ENCODE measurements at places on chromosomes 6 and 20.
A peak's percentile ranks its signal among the peaks of the same experiment; 100 is the strongest.

DNA sequence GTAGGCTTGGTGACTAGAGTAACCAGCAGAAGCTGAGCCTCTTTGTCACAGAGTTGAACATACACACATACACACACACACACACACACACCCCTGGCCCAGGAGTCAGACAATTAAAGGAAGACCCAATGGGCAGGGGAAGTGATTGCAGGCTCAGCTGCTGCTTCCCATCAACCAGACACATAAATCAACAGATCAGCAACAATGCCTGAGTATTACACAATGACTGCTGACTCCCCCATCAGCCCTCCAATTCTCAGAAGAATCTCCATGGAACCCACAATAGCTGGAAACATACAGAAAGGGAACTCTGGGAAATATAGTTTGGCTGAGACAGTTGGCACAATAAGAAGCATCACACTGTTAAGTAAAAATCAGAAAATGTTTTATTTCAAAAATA lies 270.4 kb upstream of the PLCB4 start:
- H3K4me3 ChIP-seq, result no peak overlapping the region
- H3K4me1 ChIP-seq, result no peaks in the 10 kb centered on the region
- no peak overlapping the region for H3K27ac ChIP-seq
- H3K27me3 ChIP-seq, result no peaks in the 10 kb centered on the region
- DNase-seq, result no peak

DNA sequence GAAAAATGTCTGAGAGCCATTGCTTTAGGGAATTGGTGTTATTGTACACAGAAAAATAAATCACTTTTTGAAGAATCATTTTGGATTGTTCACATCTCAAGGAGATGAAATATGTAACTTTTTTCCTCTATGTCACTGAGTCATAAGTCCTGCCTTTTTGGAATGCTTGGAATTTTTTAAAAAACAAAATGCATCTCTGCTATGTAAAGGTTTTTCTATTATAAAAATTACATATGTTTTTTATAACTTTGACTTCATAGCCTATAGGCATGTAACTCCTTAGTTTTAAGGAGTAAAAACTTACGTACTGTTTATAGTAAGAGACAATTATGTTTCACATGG lies 8.7 kb downstream of the RNF144B start:
- no peaks in the 10 kb centered on the region for H3K36me3 ChIP-seq
- DNase-seq, result no peak
- H3K4me3 ChIP-seq, result no peak overlapping the region
- no peak overlapping the region for H3K27ac ChIP-seq
- no peaks in the 10 kb centered on the region for H3K4me1 ChIP-seq

GRCh38 chr6:87754828-87755227 lies 52.8 kb upstream of the AKIRIN2 start:
- no peaks in the 10 kb centered on the region for H3K4me1 ChIP-seq
- no peak for DNase-seq
- H3K27ac ChIP-seq, result no peak overlapping the region

DNA sequence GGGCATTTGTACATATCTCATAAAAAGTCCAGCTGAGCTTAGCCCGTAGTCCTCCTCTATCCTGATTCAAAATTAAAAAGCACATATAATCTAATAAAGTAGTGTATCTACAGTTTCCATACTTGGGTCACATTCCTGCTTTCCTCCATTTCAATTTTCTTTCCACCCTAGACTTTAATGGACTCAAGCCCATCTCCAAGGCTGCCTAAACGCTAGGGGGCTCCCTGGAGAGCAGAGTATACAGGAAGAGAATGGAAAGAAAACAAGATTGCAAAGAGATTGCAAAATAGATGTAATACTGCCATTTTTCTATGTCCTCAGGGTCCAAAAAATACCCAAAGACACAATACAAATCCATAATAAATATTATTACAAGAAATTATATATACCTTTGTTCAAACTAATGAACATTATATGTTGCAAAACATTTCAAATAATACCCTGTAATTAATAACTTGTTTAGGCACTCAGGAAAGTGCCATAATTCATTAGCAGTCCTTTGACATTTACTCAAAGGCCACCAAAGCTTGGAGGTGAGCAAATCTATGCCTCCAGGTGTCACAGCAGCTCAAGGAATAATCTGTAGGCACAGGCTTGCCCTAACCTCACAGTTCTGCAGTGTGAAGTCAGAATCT lies 2.4 kb upstream of the MCM3 start:
- peak; percentile 79 for DNase-seq
- peaks cover 10% of the 10 kb centered on the region for H3K4me1 ChIP-seq
- no peak overlapping the region for H3K4me3 ChIP-seq
- peaks cover under 1% of the 10 kb centered on the region for H3K36me3 ChIP-seq
- no peaks in the 10 kb centered on the region for H3K27me3 ChIP-seq

GRCh38 chr6:126553854-126554253 lies 213.9 kb downstream of the CENPW start:
- no peak overlapping the region for H3K27ac ChIP-seq
- no peak overlapping the region for H3K4me3 ChIP-seq
- no peaks in the 10 kb centered on the region for H3K27me3 ChIP-seq
- no peaks in the 10 kb centered on the region for H3K4me1 ChIP-seq
- H3K36me3 ChIP-seq, result no peaks in the 10 kb centered on the region
- no peak for DNase-seq

GRCh38 chr6:163367497-163368183 lies 46.9 kb upstream of the QKI start:
- H3K27me3 ChIP-seq, result no peaks in the 10 kb centered on the region
- no peak overlapping the region for H3K27ac ChIP-seq
- DNase-seq, result no peak
- H3K4me3 ChIP-seq, result no peak overlapping the region
- H3K4me1 ChIP-seq, result no peaks in the 10 kb centered on the region
- H3K36me3 ChIP-seq, result no peaks in the 10 kb centered on the region

DNA sequence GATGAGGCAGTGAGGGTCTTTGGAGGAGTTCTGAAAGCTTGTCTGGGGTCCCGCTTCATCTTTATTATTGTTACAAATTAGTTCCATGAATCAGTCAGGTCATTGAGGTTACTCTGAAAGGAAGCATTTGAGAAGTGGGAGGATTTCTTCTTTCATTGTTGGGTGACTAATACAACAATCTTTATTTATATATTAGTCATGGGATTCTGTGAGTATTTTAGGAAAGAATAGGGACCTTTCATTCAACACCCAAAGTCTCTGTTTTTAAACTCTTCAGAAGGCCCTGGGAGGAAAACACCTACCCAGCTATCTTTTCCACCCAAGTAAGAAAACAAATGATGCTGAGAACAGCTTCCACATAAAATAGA lies 98.3 kb downstream of the SOD2 start:
- peaks cover 3% of the 10 kb centered on the region for H3K4me1 ChIP-seq
- DNase-seq, result no peak
- H3K4me3 ChIP-seq, result peak overlapping the region; percentile 24
- peak overlapping the region; percentile 90 for H3K27ac ChIP-seq
- H3K36me3 ChIP-seq, result no peaks in the 10 kb centered on the region
- no peaks in the 10 kb centered on the region for H3K27me3 ChIP-seq

- no peak for DNase-seq
- no peaks in the 10 kb centered on the region for H3K36me3 ChIP-seq
- H3K27ac ChIP-seq, result no peak overlapping the region
Measured at GRCh38 chr20:64082820-64083377, 1.3 kb downstream of the LKAAEAR1 start.

GRCh38 chr6:137722749-137723272 lies 144.2 kb upstream of the TNFAIP3 start:
- no peaks in the 10 kb centered on the region for H3K27me3 ChIP-seq
- no peaks in the 10 kb centered on the region for H3K36me3 ChIP-seq
- no peaks in the 10 kb centered on the region for H3K4me1 ChIP-seq

DNA sequence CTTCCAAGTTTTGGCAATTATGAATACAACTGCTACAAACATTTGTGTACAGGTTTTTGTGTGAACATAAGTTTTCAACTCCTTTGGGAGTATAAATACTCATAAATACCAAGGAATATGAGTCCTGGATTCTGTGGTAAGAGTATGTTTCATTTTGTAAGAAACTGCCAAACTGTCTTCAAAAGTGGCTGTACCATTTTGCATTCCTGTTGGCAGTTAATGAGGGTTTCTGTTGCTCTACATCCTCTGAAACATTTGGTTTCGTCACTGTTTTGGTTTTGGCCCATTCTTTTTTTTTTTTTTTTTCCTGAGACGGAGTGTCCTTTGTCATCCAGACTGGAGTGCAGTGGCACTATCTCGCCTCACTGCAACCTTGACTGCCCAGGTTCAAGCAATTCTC lies 8.5 kb downstream of the AP5S1 start:
- H3K27me3 ChIP-seq, result no peaks in the 10 kb centered on the region
- no peak for DNase-seq
